ENCODE measurements at places on chromosomes 11 and 22.

DNA sequence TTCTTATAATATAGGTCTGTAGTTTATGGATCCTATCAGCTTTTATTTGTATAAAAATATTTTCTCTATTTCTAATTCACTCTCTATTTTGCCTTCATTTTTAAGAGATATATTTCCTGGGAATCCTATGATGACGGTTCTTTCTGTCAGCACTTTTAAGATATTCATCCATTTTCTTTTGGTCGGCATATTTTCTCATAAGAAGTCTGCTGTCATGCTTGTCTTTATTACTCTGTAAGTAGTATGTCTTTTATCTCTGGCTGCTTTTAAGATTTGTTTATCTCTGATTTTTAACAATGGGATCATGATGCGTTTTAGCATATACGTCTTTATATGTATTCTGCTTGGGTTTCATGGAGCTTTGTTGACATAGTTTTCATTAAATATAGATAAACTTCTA, 175.5 kb downstream of the SNX19 start:
- DNase-seq: no peak

GRCh38 chr11:76665172-76665571, 5.4 kb downstream of the LRRC32 start:
- no peak for DNase-seq

DNA sequence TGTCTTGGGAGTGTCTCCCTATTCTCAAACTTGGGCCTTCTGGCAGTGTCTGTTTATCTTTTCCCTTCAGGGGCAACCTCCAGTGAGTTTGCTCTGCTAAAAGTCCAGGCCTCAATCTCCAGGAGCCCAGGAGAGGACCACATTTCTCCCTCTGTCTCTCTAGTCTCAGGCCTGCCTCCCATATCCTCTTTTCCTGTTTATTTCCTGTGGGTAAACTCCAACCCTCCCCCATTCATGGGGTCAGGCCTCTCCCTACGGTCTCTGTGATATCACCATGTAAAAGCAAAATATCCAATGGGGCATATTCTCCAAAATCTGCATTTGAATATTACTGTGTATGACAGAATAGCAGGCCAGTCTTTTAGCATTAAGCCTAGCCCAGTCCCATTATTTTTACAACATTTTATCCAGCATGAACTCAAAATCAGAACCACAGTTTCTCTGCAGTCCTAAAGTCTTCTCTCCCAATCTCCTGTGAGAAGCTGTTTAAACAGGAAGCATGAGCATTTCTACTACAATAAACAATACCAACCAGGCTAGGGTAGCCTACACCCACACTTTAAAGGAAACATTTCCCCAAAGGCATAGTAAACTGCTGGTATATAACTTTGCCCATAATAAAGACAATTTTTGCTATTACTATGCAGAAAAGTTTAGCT, 18.0 kb upstream of the TMEM135 start:
- DNase-seq: no peak

- no peak for DNase-seq
These were observed 154.2 kb downstream of the DSCAML1 start for GRCh38 chr11:117642835-117643234.

All from cortex of kidney (tissue), 1 donor.